ENCODE measurements at places on chromosomes 11 and 22.

DNA sequence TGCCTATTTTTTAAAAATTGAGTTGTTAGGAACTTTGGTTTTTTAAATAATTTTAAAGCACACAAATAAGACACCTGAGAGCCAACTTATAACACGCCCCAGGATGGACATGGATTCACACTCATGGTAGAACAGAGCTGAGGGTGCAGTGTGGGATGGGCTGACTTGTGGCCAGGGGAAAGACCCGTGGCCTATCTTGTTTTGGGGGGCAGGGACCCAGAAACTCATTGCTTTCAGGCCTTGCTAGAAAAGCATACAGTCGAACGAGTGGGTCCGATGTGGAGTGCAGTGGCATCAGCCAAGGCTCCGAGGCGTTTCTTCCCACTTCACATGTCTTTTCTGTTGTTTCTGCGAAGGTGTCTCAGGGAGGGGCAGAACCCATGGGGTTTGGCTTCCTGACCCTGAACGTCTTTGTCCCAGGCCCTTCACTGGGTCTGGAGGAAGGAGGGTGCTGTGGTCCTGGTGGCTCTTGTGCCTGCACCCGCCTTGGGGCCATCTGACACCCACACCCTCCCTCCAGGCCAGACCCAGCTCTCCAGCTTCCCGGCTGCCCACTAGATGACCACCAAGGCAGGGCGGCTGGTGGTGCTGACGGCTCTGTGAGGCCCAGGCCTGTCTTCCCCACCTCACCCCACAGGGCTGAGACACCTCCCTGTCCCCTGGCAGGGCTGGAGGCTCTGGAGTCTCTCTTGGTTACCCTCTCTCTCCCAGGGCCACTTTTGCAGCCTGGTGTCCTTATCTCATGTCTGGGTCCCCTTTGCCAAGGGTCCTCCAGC lies 120.8 kb downstream of the KCNQ1 start:
- no peak for DNase-seq

DNA sequence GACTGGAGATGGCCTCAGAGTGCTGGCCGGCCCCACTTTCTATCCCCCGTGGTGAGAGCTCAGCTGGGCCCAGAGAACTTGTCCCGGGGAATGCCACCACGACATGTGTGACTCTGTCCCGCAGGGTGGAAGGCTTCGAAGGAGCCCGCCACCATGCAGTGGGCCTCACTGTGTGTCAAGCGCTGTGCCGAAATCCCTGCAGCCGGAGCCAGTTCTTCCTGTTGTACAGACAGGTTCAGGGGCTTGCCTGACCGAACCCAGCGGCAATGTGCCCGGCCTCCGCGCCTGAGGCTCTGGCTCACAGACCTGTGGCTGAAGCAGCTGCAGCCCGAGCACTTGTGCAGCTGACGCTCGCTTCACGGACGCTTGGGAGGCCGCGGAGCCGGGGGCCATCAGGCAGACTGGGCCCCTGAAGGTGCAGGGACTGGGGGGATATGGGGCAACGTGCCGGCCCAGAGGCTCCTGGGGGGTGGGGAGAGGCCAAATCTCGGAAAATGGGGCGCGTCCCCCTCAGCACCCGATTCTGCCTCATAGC lies 650 bp downstream of the PPM1F start:
- DNase-seq, result no peak

- no peak for DNase-seq
These were observed 724.2 kb downstream of the NTM start for GRCh38 chr11:132094598-132094997.

GRCh38 chr11:118436639-118437207 lies 431 bp downstream of the KMT2A start:
- no peak for DNase-seq

Measured in GM13976 (cell line).